ENCODE measurements at places on chromosomes 2 and 18. TPM values are rescaled to one million over a fixed set of nuclear protein-coding genes. Genes with fewer than 3 reads are reported as not detected.

- no peak for DNase-seq
Observed at GRCh38 chr2:27042985-27043634, 8.4 kb upstream of the AGBL5 start.

GRCh38 chr2:15158100-15158499, 403.0 kb downstream of the NBAS start:
- DNase-seq: no peak

DNA sequence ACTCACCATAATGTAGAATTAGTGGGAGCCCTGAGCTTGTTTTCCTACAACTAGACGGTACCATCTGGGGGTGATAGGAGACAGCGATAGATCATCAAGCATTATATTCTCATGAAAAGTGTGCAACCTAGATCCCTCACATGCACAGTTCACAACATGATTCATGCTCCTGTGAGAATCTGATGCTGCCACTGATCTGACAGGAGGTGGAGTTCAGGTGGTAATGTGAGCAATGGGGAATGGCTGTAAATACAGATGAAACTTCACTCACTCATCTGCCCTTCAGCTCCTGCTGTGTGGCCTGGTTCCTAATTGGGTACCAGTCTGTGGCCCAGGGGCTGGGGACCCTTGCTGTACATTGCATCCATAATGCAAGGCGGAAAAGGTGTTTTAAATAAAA, 60.7 kb downstream of the USP34 start:
- DNase-seq: no peak

The SNTG2 gene
- total RNA-seq: 1.3 TPM

All from CD4-positive, alpha-beta memory T cell (primary cell).